GM12891 (cell line): ENCODE measurements at places on chromosomes 3 and 15.
A peak's percentile ranks its signal among the peaks of the same experiment; 100 is the strongest.

DNA sequence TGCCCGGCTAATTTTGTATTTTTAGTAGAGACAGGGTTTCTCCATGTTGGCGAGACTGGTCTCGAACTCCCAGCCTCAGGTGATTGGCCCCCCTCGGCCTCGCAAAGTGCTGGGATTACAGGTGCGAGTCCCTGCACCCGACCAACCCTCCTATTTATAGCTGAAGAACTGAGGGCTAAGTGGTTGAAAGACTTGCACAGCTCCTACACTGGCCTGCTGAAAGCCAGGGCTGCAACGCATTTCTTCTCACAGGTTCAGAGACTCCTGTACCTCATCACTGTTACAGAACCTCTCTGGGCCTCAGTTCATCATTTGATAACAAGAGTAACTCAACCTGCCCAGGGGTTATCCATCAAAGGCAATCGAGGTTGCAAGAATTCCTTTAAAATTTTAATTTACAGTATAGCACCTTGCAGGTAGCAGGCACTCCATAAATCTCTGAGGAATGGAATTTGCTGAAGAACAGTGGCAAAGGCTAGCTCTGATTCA lies 626.5 kb upstream of the TBL1XR1 start:
- no peak for DNase-seq

DNA sequence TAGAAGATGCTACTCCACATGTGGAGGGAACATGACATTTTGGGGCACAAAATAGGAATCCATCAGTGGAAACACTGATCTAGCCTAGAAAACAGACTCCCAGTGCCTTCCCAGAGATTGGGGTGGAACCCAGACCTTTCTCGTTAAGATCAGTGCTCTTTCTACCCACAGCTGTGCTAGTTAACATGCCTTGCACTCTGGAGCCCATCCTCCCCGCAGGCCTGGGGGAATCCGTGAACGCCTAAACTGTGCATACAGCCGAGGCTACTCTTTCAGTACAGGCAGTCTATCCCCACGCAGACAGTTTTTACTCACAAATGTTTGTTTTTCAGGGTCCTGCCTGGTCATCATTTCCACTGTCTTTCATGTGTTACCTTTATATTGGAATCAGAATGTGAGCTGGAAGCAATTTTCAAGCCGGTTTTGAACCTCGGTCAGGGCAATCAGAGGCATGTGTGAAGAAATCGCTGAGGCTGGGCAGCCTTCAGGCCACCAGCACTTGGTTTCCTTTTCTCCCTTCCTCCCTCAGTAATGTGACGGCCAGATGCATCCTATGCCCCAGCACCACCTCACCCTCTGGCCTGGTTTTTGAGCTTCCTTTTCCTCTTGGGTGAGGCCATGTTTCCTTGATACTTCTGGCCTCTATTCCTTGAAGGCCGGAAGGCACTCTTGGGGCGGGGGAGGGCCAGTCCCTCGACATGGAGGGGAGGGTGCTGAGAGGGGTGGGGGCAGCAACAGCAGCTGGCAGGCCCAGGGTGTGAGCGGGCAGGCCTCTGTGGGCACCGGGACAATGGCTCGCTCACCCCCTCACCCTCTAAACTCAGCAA lies 123.6 kb upstream of the GALNT15 start:
- DNase-seq = no peak

- DNase-seq = no peak
Measured at GRCh38 chr3:98171071-98171470, 4.6 kb downstream of the OR5H15 start.

DNA sequence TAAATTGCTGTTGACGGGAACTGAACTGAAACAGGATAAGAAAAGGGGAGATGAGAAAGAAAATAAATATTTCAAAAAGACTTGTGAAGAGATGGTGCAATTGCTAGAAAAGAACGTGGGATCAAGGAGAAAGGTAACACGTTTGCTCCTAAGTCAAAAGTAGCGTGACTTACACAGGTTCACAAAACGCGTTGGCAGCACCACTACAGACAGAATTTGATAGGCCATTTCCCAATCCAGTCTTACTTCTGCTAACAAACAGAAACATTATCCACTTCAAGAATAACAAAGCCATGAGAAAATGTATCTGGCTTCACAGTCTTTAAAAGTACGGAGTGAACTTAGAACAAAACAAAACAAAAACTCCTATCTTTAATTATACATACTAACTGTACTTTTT lies 75.5 kb downstream of the DPH6 start:
- no peak for DNase-seq

DNA sequence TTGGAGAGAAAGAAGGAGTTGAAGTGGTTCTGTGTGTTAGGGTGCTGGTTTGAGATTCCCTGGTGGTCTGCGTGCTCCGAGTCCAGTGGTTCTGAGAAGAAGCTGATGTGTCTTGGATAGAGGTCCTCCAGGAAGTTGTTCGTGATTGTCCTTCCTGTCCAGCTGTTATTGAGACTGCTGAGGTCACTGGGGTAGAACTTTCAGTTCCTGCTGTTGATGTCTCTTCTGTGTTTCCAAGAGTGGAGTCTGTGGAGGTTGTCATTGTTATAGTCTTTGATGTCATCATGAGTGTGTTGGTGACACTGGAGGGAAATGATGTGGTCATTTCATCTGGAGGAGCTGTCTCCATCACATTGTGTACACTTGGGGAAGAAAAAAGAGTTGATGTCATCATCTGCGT lies 20.8 kb downstream of the MUC4 start:
- no peak for DNase-seq

- DNase-seq = no peak
Measured at GRCh38 chr3:70738291-70738681, 425.8 kb upstream of the MDFIC2 start.

- DNase-seq = no peak
Measured at GRCh38 chr3:15860014-15860934, 62.5 kb upstream of the ANKRD28 start.

DNA sequence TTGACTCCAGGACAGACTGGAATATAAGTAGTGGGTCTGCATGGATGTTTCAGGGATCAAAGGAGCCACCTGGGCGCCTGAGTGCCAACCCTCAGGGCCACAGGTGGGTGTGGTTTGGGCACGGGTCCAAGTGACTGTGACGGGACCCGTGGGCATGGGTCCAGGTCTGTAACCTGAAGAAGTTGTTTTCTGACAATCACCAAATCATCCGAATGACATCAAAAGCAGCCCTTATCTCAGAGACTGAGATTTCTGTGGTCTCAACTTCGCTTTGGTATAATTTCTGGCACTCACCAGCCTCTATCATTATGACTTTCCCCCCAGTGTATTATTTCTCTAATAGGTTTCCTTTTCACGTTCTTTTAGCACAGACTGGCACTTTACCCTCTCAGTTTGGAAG lies 24.4 kb downstream of the RLBP1 start:
- no peak for DNase-seq

GRCh38 chr15:22950256-22950990 lies 29.7 kb downstream of the CYFIP1 start:
- DNase-seq = no peak

- no peak for DNase-seq
Measured at GRCh38 chr3:108006077-108006771, 84.6 kb downstream of the CD47 start.

- DNase-seq = no peak
Measured at GRCh38 chr3:196599734-196600128, 31.3 kb downstream of the FBXO45 start.

- DNase-seq = no peak
Measured at GRCh38 chr3:196288141-196288460, 575 bp upstream of the PCYT1A start.

GRCh38 chr3:78255403-78255802 lies 1215.5 kb downstream of the ROBO2 start:
- no peak for DNase-seq

GRCh38 chr3:58482917-58483636 lies 8.8 kb upstream of the KCTD6 start:
- no peak for DNase-seq

DNA sequence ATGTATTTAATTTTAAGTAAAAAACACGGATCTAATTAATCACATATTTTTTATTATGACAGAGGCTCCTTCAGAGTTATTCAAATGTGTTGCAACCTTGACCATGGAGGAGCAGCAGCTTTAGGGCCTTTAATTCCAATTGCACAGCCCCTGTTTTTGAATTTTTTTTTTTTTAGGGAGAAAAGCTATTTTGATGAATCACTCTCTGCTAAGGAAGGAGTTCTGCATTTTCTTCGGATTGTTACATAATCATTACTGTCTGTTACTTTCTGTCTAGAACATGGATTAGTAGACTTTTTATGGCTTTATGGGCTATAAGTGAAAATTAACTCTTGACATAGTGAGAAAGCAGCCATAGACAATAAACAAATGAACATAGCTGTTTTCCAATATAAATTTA lies 90.8 kb downstream of the MCTP2 start:
- DNase-seq = no peak

DNA sequence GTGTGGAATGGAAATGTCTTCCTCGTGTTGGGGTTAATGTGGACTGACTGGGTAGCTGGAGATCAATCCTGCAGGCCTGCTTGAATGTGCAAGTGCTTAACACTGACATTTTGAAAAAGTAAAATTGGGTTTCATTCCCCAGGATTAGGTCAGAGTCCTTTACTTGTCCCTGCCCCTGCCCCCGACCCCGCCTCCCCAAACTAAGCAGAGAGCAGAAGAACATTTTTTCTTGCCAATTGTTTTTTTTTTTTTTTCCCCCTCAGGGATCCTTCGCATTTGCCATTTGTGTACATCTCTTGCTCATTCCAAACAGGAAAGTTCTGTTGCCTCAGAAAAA lies 147.0 kb upstream of the NR2F2 start:
- DNase-seq = no peak

DNA sequence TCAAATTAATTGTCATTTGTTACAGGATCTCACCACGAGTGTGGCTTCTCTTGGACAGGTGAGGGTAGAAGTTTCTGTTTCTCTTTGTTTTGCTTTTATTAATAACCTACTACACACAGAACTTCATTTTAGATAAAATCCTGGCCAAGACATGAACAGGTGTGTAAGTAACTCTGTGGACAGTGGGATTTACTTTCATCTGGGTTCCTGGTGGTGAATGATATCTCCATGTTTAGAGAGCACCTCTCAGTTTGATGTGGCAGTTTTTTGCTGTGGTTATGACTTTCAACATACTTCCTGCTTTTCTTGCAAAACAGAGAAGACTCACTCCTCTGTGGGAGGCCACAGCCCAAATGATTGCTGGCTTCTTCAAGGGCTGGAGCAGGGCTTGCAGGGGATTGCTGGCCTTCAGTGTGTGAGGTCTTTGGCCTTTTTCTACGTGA lies 71.1 kb upstream of the XCR1 start:
- DNase-seq = no peak

GRCh38 chr15:90221246-90221900 lies 12.4 kb downstream of the CIB1 start:
- peak; percentile 74 for DNase-seq

- DNase-seq = no peak
Measured at GRCh38 chr15:63481105-63481810, 23.1 kb upstream of the USP3 start.

GRCh38 chr3:29185706-29186105 lies 95.2 kb upstream of the RBMS3 start:
- DNase-seq = no peak

DNA sequence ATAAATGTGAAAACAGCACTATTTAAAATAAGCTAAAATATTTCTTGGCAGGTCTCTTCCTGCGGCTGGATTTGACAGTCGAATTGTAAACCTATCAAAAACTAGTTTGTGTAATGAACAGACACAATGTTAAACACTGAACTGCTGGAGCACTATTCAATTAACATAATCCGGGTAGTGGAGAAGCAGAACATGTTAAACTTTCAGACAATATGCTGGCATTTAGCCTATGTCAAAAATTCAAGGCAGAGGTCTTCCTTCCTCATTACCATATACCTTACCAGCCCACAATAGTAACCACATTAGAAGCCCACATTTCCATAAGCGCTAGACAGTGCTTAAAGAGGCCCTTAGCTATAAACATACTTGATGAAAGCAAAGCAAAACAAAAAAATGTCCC lies 1042.9 kb downstream of the ROBO1 start:
- DNase-seq = no peak

- DNase-seq = peak; percentile 2
Measured at GRCh38 chr3:74267588-74268184, 346.8 kb downstream of the CNTN3 start.
